ENCODE measurements at places on chromosomes 3 and 15.

- H3K36me3 ChIP-seq, result no peaks in the 10 kb centered on the region
- H3K4me3 ChIP-seq, result no peak overlapping the region
- H3K27ac ChIP-seq, result no peak overlapping the region
- H3K27me3 ChIP-seq, result no peaks in the 10 kb centered on the region
Measured at GRCh38 chr3:189108067-189108466, 63.7 kb upstream of the TPRG1 start.

GRCh38 chr15:92634671-92635201 lies 20.8 kb downstream of the FAM174B start:
- peak overlapping the region; percentile 8 for H3K27ac ChIP-seq
- H3K4me1 ChIP-seq, result peaks cover 31% of the 10 kb centered on the region
- H3K27me3 ChIP-seq, result no peaks in the 10 kb centered on the region
- H3K36me3 ChIP-seq, result peaks cover 2% of the 10 kb centered on the region

DNA sequence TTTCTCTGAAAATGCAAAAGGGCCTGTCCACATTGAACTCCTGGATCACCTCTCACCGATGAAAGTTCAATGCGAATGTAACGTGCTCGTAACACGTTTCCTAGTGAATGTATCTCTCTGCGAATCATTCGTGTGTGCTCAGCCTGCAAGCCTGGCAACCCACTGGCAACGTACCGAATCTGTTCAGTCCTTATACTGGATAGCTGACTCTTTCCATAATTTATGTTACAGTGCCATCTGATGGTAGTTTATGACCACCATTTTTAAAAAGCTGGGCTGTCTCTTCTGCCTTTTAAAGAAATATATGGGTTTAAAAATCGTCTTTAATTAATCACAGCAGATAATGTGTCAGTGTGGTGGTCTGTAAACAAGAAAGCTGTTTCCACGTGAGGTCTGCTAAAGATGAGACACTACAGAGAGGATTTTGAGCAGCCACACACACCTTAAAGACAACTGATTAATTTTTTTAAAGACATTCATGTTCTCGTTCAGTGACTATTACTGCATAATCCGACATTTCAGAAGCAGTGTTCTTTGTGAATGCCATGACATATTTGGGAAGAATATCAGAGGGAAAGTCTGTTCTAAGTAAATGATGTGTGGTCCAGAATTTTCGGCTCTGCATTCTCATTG lies 69.4 kb upstream of the FOXP1 start:
- H3K4me3 ChIP-seq, result no peak overlapping the region
- H3K27me3 ChIP-seq, result no peaks in the 10 kb centered on the region
- H3K4me1 ChIP-seq, result peaks cover 11% of the 10 kb centered on the region
- peak; percentile 49 for DNase-seq

DNA sequence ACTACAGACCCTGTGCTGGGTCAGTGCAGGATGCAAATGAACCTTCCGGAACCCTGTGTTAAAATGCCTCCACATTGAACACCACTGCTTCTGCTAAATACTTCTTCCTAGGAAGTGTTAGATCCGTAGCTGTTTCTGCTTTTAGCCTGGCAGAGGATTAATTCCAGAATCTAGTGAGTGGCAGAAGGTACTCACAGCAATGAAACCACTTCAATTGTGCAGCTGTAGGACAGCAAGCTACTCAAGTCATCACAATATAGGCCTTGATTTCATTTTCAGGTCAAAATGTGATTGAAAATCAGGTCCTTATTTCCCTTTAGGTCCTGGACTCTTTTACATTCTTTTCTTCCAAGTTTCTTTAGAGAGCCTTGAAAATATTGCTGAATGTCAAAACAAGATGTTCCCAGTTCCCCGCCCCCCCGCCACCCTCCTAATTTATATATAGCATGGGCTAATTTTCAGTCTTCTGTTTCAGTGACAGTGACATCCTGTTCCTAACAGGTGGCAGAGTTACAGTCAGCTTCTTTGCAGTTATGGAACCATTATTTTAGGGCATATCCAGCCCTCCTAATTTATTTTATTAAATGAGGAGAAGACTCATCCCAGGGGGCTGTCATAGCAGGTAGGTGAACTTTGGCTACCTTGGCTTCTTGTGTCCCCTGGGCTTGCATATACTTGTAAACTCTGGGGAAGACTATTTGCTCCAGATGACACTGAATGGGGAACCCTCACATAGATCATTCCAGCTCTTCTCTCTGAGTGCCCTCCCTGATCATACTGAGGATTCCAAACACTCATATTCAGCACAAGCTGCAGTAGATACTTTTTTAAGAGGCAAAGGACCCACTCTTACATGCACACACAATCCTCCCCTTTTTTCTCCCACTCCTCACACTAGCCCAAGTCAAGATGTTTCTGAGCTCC lies 28.0 kb upstream of the ARNT2 start:
- H3K4me1 ChIP-seq, result no peaks in the 10 kb centered on the region
- no peaks in the 10 kb centered on the region for H3K27me3 ChIP-seq
- DNase-seq, result no peak
- H3K4me3 ChIP-seq, result no peak overlapping the region

DNA sequence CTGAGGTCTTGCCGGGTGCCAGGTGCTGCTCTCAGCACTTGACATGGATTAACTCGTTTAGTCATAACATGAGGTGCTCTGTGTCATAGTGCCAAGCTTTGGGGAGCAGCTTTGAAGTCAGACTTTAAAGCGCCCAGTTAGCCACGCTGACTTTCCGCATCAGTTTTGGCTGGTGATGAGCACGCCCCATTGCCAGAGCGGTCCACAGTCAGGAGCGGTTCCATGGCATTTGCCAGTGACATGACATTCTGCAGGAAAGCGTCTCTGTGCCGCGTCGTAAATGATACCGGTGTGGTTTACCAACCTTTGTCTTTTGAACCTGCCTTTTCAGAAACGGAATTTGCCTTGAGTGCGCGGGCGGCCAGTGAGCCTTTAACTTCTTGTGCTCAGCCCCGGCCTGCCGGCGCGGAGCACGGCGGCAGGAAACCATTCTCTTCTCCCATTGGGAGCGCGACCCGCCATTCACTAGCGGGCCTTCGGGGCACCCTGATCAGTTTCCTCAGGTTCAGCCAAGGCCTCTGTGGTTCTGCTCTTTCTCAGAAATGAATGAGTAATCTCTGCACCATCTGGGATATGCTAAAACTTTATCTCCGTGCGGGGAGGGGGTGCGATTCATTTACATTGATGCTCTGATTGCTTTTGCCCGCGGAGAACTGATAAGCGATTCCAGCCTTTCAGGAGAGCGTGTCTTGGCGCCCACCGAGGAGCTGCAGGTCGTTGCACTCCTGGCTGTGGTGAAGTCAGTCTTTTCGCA lies 1.7 kb upstream of the SLC2A2 start:
- DNase-seq, result peak; percentile 73
- no peak overlapping the region for H3K27ac ChIP-seq
- no peaks in the 10 kb centered on the region for H3K27me3 ChIP-seq
- no peaks in the 10 kb centered on the region for H3K36me3 ChIP-seq
- peak overlapping the region; percentile 42 for H3K4me3 ChIP-seq
- peaks cover 40% of the 10 kb centered on the region for H3K4me1 ChIP-seq

DNA sequence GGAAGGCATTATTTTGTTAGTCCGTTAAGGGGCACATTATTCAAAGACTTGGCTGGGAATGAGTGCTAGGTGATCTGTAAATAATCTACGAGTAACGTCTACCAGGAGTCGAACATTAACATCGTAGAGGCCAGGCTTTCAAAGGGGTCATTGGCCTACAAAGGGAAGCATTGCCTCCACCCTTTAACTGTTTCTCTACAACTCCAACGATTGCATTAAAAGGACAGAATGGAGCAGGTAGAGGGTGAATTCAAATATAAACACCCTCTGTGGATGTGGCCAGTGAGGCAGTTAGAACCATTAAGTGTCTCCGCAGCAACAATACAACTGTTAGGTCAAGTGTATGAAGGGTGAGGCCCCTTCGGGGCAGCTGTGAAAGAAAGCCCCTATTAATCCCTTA lies 126.0 kb upstream of the LMOD3 start:
- peaks cover 69% of the 10 kb centered on the region for H3K4me1 ChIP-seq
- DNase-seq, result no peak
- H3K4me3 ChIP-seq, result peak overlapping the region; percentile 43

- no peaks in the 10 kb centered on the region for H3K36me3 ChIP-seq
- H3K4me1 ChIP-seq, result no peaks in the 10 kb centered on the region
- no peak overlapping the region for H3K4me3 ChIP-seq
- no peaks in the 10 kb centered on the region for H3K27me3 ChIP-seq
Measured at GRCh38 chr15:57533448-57533799, 58.3 kb upstream of the MYZAP start.

- no peaks in the 10 kb centered on the region for H3K36me3 ChIP-seq
- DNase-seq, result no peak
- H3K27ac ChIP-seq, result no peak overlapping the region
- no peak overlapping the region for H3K4me3 ChIP-seq
- H3K27me3 ChIP-seq, result no peaks in the 10 kb centered on the region
- H3K4me1 ChIP-seq, result peaks cover 41% of the 10 kb centered on the region
Measured at GRCh38 chr3:114741066-114741465, 406.0 kb downstream of the ZBTB20 start.

GRCh38 chr3:55571216-55571813 lies 84.2 kb upstream of the WNT5A start:
- H3K27ac ChIP-seq, result peak overlapping the region; percentile 61
- no peak overlapping the region for H3K4me3 ChIP-seq
- H3K4me1 ChIP-seq, result peaks cover 32% of the 10 kb centered on the region

DNA sequence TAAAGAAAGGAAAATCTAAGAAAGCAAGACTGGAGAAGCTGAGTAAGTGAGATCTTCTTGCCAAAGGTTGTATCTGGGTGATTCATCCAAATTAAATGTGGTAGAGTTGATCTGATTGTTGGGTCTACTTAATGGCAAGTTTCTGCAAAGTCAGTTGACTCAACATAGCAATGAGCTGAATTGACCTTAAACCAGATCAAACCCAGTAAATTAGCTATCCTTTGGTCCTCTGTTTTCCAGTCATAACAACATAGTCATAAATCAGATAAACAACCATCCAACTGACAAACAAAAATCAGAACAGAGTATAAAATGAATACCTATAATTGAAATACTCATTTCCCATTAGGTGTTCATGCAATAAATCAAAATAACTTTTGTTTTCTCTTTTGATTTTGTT lies 142.6 kb upstream of the CFAP20DC start:
- no peak overlapping the region for H3K27ac ChIP-seq
- no peak overlapping the region for H3K4me3 ChIP-seq
